ENCODE measurements at places on chromosomes 2 and 18. TPM values are rescaled to one million over a fixed set of nuclear protein-coding genes. Genes with fewer than 3 reads are reported as not detected.
A peak's percentile ranks its signal among the peaks of the same experiment; 100 is the strongest.

DNA sequence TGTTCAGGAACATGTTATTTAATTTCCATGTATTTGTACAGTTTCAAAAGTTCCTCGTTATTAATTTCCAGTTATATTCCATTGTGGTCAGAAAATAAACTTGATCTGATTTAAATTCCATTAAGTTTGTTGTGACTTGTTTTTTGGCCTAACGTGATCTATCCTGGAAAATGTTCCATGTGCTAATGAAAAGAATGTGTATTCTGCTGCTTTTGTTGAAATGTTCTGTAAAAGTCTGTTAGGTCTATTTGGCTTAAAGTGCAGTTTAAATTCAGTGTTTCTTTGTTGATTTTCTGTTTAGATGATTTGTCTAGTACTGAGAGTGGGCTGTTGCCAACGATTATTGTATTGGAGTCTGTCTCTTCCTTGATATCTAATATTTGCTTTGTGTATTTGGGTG, 148.0 kb downstream of the UBR3 start:
- DNase-seq = no peak

GRCh38 chr2:26620031-26620605, 21.0 kb downstream of the CIB4 start:
- DNase-seq = peak; percentile 40

DNA sequence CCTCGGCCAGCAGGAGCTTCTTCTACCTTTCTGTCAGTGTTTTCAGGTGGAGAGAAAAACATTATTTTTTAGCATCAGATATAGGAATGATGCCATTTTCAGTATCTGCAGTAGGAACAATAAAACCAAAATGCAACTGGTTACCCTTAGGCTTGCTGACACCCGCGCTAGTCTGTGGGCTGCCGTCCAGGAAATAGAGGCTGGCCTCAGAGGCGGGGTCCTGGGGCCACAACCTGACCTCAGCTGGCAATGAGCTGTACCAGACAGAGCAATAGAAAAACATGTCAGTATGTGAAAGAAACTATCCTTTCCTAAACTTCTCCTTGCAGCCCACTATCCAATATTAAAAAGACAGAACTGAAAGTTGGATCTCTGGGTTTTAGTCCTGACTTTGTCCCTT, 4.6 kb upstream of the ST6GAL2 start:
- no peak for DNase-seq

ANKRD39 gene
- 19.4 TPM for total RNA-seq

DNA sequence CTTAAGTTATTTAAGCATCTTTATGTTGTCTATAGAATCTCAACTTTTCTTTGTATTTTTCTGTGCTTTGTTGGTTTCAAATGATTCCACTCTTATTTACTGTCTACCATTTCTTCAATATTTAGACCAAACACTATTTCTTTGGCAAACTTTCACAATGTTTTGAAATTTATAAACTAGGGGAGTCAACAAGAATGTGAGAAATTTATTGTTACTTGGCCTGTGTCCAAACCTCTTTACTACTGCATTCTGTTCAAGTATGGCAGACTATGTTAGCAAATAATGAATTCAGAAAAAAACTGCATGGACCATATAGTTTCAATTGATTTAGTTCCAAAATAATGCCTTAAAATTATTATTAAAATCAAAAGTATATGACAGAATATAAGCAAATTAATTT, 470.2 kb downstream of the FBXO15 start:
- DNase-seq = no peak

DNA sequence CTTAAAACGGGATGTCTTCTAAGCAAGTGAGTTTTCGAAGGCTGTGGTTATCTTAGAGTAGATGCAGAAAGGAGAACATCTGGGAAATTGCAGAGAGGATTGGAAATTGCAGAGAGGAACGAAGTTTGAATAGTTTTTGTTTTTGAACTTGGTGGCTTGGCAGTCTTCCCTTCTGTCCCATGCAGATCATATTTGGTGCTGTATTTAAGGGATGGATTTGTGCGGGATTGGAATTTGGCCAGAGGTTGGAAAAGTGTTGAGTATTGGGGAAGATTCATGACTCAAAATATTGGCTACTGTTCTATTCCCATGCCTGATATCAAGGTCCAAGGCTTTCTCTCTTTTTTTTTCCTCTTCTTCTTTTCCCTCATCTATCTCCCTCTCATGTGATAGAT, 18.2 kb downstream of the PTPRM start:
- DNase-seq = no peak

LYG2 gene
- total RNA-seq = not detected

GRCh38 chr2:161113693-161114575, 46.3 kb upstream of the TANK start:
- no peak for DNase-seq

DNA sequence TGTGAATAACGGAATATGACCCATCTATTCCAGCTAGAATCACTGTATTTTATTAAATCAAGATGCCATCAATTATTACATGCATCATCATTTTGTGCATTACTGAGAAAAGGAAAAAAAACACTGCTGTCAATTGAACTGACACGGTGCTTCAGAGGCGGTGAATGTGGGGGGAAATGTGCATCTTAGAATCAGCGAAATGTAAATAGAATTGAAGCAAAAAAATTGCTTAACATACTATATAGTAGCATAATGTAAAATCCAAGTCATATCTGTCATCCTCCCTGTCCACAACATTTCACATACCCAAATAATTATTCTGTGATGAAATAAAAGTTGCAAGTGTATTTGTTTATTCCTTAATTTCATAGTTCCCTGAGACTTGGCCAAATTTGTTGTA, 84.6 kb downstream of the PRKRA start:
- no peak for DNase-seq

MFF gene
- total RNA-seq = 59.3 TPM

- no peak for DNase-seq
Measured at GRCh38 chr2:227079726-227080125, 84.3 kb downstream of the COL4A4 start.

- DNase-seq = no peak
Measured at GRCh38 chr2:204172145-204172600, 235.6 kb downstream of the ICOS start.

DNA sequence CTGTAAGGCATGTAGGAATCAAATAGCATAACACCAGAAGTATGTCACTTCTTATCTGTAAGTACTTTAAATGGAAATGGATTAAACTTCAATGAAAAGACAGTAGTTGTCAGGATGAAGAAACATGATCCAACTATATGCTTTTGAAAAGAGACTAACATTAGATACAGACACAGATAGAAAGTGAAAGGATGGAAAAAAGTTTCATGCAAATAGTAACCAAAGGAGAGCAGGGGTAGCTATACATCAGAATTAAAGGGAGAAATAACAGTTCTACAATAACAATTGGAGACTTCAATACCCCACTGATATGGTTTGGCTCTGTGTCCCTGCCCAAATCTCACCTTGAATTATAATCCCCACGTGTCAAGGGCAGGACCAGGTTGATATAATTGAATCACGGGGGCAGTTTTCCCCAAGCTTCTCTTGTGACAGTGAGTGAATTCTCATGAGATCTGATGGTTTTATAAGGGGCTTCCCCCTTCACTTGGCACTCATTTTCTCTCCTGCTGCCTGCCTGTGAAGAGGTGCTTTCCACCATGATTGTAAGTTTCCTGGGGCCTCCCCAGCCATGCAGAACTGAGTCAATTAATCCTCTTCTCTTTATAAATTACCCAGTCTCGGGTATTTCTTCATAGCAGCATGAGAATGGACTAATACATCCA, 205.4 kb upstream of the CDH2 start:
- no peak for DNase-seq

DNA sequence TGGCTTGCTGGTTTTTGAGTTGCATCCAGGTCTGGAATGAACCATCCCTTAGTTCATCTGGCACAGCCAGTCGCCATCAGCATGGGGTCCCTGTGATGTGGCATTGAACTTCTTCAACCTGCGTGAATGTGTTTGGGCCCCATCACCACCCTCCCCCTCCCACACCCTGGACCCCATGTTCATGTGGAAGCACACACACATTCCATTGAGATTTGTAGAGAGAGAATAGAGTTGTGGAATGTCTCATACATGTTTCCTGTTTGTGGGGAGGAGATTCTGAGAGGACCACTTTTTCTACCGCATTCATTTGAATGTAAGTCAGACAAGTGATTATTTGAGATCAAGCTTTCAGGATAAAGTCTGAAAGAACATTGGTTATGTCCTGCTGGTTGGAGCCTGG, 117.6 kb upstream of the EML6 start:
- no peak for DNase-seq

- DNase-seq = no peak
Measured at GRCh38 chr18:44548291-44549221, 132.1 kb upstream of the SETBP1 start.

SPRED2 gene
- 26.4 TPM for total RNA-seq

- DNase-seq = no peak
Measured at GRCh38 chr18:59446012-59446411, 86.9 kb upstream of the LMAN1 start.

AQP12B gene
- 0.95 TPM for total RNA-seq

DNA sequence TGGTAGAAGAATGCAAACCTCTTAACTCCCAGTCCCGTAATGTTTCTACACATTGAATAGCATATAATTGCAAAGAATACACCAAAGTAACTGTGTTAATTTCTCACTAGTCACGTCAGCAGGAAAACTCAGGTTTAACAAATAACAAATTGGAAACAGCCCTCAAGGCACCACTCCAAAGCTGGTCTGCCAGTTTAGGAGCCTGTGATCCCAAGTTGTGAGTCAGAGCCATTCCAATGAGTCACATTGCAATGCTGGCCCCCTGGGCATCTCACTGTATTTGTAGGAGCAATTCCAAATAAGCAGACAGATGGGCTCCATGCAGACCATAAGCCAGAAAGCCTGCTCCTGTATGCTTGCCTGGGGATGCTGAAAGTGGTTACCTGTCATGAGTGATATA, 143.2 kb upstream of the SETBP1 start:
- no peak for DNase-seq

DNA sequence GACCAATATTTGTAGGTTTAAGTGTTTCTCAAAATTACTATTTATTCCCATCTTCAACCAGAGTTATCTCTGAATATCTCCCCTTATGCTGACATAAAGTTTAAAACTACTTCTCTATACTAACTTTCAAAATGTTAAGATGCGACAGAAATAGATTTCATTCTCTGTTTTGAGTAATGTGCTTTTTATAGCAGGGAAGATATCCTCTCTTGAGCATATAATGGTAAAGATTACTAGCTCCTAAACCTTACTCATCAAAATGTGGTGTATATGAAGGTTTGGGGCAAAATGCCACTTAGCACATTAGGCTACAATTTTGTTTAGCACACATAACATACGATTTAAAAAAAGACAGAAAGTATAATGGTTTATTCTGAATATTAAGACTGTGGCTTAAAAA, 54.4 kb downstream of the CWC22 start:
- DNase-seq = no peak

DNA sequence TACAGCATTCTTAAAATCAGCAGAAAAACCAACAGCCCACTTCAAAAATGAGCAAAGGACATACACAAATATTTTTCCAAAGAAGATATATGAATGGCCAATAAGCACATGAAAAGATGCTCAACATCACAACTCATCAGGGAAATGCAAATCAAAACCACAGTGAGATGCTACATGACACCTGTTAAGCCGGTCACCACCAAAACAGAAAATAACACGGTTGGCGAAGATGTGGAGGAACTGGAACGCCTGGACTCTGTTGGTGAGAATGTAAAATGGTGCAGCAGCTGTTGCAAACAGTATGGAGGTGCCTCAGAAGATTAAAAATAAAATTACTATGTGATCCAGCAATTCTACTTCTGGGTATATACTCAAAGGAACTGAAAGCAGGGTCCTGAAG, 184.8 kb downstream of the INHBB start:
- peak; percentile 2 for DNase-seq

DNA sequence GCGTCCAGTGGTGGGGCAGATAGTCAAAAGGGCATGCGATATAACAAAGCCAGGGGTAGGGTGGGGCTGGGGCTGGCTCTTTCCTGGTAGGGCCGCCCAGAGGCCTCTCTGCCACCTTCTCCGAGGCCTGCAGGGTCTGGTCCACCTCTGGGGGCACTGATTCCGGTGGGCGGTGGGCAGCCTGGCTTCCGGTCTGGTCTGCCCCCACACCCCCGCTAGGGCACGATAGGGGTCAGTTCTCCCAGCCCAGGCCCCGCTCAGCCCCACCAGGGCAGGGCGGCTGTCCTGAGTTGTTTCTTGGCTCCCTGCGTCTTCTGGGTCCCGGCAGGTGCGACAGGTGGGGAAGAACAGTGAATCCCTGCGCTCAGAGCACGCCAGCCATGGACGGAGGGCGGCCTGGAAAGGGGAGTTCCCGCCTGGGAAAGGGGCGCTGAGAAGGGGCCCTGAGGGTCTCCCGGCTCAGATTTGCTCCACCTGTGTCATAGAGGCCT, 707 bp upstream of the ERFE start:
- DNase-seq = peak; percentile 69

DNA sequence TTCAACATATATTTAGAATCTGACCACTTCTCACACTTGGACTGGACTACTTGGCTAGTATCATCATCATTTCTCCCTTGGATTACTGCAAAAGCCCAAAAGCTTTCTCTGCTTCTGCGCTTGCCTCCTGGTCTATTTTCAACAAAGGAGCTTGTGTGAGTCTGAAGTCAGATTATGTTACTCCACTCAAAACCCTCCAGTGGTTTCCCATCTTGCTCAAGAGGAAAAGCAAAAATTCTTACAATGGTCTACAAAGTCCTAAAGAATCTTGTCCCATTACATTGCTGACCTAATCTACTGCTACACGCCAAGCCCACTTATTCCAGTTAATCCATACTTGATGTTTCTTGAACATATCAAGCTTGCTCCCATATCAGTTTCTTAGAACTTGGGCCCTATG, 9.6 kb downstream of the PREPL start:
- DNase-seq = no peak

DNA sequence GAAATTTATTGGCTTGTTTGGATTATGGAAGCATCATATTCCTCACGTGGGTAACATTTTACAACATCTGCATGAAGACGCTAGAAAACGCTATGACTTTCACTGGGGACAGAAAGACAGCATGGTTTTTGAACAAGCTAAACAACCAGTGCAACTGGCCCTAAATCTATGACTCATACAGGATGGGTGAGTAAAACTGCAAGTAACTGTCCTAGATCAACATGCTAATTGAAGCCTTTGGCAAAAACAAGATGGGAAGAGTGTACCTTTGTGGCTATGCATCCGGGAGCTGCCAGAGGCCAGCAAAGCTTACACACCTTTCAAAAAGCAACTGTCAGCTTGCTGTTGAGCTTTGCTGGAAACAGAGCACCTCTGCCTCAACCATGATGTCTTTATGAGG, 1096.0 kb upstream of the DDX18 start:
- no peak for DNase-seq

- no peak for DNase-seq
Measured at GRCh38 chr2:137797641-137798040, 166.6 kb upstream of the HNMT start.

GRCh38 chr2:203191961-203192360, 46.9 kb upstream of the CYP20A1 start:
- DNase-seq = no peak

- DNase-seq = no peak
Measured at GRCh38 chr2:73952499-73953446, 26.1 kb downstream of the DGUOK start.

DNA sequence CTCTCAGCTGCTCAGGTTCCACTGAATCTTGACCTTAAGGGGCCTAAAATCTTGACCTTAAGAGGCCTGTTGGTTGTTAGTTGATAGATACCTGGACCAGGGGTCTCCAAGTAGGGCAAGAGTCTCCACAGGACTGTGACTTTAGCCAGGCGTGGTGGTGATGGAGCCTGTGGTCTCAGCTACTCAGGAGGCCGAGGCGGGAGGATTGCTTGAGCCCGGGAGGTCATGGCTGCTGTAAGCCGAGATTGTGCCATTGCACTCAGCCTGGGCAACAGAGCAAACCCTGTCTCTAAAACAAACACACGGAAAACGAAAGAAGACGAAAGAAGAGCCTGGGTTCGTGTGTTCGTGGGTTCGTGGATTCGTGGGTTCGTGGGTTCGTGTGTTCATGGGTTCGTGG, 120.2 kb upstream of the CTDP1 start:
- DNase-seq = no peak
